Hematopoietic multipotent progenitor cell treated with erythropoietin and hydrocortisone succinate and interleukin-3 and kit ligand, for 8 days (in vitro differentiated cells): ENCODE measurements at places on chromosomes 7 and 10.

DNA sequence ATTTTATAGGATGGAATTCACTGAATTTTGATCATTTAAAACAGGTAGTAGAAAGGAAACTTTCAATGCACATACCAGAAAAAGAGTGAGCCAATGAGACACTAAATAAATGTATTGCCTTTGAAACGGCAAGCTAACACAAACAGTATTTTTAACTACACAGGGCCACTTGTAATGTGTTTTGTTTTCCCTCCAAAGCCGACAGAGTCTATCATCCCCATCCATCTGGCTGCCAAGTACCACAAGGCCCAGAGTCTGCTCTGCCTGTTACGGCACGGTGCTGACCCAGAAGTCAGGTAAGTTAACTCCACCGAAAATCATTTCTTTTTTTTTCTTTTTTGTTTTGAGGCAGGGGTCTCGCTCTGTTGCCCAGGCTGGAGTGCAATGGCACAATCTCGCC lies 1.5 kb downstream of the ANKRD61 start:
- peak; percentile 54 for DNase-seq

- DNase-seq: no peak
Observed at GRCh38 chr7:85070967-85071628, 115.8 kb downstream of the SEMA3D start.

DNA sequence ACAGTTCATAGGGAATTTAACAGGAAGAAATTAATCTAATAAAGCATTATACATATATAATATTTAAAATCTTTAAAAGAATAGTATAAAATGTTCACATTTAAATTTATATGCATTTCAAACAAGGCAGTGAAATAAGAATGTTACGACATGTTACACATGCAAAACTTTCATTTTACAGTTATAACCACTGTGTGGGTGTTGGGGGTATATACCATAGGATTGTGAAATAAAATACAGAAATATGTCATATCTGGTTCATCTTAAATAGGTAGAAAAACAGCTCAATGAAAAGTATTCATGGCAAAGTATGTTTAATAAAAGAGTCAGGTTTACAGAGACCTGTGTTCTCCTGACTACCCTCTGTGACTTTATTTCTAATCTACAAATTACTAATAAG lies 45.6 kb downstream of the CHCHD3 start:
- DNase-seq: no peak

- no peak for DNase-seq
Observed at GRCh38 chr10:122782911-122783310, 62.7 kb downstream of the CUZD1 start.

GRCh38 chr10:26391701-26392695 lies 46.1 kb upstream of the APBB1IP start:
- no peak for DNase-seq

DNA sequence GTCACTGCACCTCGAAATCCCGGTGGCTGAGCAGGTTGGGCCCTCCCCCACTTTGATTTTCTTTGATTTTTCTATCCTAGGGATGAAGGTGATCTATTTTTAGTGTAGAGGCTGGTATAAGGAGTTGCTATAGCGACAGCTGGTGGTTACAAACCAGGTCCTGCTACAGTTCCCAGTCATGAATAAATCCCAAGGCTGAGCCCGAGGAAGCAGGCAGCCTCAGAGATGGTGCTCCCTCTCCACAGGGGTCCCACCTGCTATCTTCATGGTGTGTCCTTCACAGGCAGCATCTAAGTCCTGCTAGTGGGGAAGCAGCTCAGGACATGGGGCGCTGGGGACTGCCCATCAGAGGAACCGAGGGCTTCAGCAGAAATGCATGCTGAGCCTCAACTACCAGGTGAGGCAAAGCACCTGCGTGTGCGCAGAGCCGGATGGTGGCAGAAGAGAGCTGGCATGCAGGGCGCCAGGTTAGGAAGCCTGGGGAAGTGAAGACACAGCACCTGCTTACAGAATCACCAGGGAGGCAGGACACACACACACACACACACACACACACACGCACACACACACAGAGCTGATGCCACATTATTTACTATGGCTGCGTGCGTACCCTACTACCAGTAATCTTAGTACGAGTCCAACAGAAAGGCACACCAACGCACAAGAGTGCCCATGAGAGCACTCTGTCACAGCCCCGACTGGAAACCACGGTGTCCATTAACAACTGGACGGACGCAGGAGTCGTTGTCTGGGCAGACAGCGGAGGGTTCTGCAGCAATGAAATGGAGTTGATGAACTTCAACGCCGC lies 150.9 kb downstream of the PRKAG2 start:
- DNase-seq: no peak

DNA sequence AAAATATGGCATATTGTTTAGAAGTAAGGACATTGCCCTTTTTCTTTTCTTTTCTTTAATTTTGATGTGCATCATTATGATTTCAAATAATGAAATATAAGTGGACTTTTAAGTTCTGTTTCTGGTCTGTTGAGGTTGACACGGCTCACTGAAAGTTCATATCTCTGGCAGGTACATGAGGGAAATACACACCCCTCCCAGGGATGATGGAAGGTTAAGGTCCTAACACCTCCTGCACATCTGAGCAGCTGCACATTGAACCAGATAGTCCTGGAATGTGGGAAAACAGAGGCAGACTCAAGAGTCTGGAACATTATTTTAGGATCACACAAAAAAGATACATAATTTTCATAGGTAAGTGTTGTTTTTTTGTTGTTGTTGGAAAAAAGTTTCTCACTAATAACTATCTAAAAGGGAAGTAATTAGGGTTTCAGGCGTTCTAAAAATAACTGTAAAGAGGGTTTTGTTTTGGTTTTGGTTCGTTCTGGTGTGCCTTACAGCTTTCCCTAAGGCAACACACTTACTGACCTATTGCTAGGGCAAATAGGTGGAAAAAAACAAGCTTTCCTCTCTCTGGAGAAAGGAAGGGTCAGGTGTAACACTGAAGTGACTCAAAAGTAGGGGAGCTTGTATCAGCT lies 201.2 kb upstream of the PRKCQ start:
- DNase-seq: no peak

- no peak for DNase-seq
Observed at GRCh38 chr7:102260856-102261255, 25.8 kb upstream of the SH2B2 start.

DNA sequence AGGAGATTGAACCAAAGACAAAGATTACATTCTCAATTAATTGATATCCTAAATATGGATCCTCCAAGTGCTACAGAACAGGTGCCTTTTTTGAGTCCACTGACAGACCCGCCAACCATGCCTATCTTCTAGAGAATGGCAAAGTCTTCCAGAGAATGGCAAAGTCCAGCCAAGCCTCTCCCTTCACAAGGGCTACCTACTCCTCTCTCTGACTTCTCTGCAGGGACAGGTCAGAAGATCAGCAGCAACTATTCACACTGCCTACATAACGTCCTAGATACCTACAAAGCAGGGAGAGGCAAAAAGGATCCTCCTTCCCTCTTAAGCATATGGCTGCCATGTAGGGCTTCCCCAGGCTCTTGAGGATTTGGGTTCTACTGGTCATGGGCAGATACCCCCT lies 12.4 kb downstream of the UBE2H start:
- no peak for DNase-seq

- no peak for DNase-seq
Observed at GRCh38 chr7:107913851-107914250, 22.9 kb downstream of the DLD start.

GRCh38 chr7:7479275-7479805 lies 56.3 kb downstream of the COL28A1 start:
- no peak for DNase-seq

GRCh38 chr7:70810558-70811139 lies 321.3 kb upstream of the GALNT17 start:
- DNase-seq: no peak

- DNase-seq: no peak
Observed at GRCh38 chr7:14095233-14095950, 105.9 kb upstream of the ETV1 start.

- DNase-seq: no peak
Observed at GRCh38 chr7:99824091-99824490, 3.7 kb upstream of the CYP3A43 start.

DNA sequence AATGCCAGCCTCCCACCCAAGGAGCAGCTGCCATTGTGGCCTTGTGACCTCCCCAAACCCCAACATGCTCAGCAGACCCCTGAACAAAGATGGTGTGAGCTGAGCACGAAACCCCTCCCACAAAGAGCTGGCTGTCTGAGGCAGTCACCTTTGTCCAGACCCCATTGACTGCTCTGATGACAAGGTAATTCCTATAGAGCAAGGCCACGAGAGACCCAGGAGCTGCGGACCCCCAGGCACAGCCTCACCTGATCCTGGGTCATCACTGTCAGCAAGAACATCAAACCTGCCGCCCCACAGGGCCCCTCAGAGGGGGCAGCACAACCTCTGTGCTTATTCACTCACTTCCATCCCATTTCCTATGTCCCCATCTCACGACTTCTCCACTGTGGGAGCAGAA lies 102.6 kb downstream of the CPXM2 start:
- no peak for DNase-seq

GRCh38 chr7:90723233-90723632 lies 127.1 kb downstream of the CDK14 start:
- DNase-seq: no peak

- no peak for DNase-seq
Observed at GRCh38 chr10:10431422-10432066, 586.1 kb upstream of the CELF2 start.

DNA sequence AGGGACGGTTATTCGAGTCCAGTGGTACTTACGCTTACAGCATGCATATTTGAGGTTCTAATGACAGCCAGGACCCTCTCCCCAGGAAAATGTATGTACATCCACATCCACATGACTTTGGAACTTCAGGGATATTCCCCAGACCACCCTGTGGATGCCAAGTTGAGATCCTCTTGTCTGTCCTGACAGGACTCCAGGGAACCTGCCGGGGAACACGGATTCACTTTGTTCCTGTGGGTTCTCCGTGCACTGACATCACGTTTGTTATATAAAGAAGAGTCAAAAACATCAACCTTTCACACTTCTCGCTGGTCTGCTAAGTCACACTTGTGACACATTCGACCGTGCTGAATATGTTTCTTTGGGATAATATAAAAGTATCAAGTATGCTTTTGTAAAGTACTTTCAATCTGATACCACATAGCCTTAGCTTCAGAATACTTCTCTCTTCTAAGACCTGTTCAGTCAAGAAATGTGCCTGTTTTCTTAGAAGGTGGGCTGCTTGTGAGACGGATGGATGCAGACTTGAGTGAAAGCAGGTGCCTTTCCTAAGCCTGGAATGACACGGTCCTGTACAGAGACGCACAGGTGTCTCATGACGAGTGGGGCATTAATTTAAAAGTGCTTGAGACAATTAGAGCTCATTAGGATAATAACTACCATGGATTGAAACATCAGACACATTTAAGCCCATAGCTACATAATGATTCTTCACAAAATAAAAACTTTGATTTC lies 38.7 kb downstream of the CALML5 start:
- no peak for DNase-seq

GRCh38 chr10:6598679-6599078 lies 18.6 kb upstream of the PRKCQ start:
- no peak for DNase-seq

DNA sequence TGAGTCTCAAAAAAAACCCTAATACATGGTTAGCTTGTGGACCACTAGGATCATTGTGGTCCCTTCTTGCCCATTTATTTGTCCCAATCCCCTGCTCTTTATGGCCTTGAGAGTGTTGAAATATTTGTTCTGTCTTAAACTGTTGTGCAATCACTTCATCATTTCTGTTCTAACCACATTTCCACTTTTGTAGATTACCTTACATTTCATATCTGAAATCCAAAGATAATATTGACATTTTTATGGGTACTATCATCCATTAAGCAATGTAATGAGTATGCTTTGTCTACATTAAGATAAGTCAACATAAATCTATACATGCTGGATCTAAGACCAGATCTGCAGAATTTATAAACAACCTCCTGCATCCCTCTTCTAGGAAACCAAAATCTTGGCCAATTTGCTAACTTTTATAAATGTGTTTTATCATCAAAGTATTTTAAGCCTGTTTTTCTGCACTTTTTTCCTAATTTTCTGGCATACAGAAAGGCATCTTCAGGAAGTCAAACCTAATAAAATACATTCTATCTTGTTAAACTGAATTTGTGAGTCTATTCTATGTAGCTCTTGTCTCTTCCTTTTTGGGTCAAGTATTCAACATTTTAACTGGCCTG lies 359.4 kb upstream of the CELF2 start:
- DNase-seq: peak; percentile 2
